ENCODE measurements at places on chromosomes 2 and 18.

DNA sequence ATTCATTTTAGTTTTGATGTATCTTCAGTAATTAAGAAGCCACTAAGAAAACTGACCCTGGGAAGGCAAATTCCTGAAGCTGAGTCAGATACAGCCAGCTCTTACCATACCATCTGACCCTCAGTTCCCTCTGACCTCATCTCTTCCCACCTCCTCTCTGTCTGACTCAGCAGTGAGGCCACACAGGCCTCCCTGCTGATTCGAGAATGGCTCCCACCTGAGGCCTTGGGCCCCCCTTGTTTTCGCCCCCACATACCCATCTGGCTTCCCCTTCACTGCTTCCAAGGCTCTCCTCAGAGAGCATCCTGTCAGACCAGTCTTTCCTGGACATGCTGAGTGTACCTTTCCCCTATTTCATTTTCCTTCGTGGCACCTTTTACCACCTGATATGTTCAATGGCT is 71.0 kb upstream of the CYP1B1 start:
- no peak for DNase-seq

- DNase-seq, result no peak
These were observed 14.8 kb upstream of the DTNA start for GRCh38 chr18:34695310-34695709.

DNA sequence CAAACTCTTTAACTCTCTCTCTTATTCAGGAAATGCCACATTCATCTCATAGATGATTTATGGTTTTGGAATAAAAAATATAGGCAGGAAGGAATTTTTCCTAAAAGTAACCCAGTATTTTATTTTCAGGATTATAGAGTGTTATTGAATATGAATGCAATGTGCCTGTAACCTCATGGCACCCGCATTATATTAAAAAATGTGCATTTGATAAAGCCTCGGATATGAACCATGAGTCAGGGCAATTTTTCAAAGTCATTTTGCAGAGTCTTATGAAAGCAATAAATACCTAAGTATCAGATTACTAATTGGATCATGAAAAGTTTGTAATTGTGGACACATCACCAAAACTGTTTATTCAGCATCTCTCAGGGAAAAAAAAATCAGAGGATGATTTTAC is 573.8 kb downstream of the TSN start:
- no peak for DNase-seq

- DNase-seq, result no peak
These were observed 105.8 kb downstream of the ICOS start for GRCh38 chr2:204042401-204042800.

DNA sequence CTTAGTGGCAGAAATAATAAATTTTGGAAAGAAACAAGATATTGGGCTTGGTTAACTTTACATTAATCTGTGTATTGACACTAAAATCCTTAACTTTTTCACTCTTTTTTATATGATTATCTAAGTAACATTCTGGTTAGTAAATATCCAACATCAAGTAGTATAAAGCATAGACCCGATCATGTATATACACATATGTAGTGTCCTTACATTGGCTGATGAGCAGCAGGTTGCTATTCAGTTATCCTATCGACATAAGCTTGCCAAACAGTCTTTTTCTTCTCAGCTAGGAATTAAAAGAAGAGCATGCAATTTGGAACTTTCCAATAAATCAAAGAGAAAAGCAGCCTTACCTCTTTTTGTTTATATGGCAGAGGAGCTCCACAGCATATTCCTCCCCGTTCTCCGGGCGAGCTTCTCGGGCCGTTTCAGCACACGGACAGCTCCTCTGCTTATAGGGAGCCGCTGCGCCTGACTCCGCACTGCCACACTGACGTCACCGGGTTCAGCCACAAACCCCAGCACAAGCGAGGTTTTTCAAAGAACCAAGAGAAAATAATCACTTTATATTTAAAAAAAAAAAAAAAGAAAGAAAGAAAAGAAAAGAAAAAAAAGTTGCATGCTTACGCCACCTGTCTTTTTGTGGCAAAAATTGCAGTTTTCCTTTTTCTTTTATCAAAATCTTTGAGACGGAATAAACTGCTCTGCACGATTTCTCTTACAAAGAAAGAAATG is at the start of gene SCG2:
SCG2 (minus strand) TSS at position 430 of the 735 bp plus-strand sequence. CDS start 3,079 bp downstream, outside the sequence.
- DNase-seq, result peak; percentile 30

- DNase-seq, result no peak
These were observed 94.0 kb upstream of the OTX1 start for GRCh38 chr2:62956651-62957050.

- no peak for DNase-seq
These were observed 136.9 kb downstream of the SLC39A10 start for GRCh38 chr2:195793881-195794280.

GRCh38 chr2:45898819-45899218 is 247.3 kb downstream of the PRKCE start:
- no peak for DNase-seq

DNA sequence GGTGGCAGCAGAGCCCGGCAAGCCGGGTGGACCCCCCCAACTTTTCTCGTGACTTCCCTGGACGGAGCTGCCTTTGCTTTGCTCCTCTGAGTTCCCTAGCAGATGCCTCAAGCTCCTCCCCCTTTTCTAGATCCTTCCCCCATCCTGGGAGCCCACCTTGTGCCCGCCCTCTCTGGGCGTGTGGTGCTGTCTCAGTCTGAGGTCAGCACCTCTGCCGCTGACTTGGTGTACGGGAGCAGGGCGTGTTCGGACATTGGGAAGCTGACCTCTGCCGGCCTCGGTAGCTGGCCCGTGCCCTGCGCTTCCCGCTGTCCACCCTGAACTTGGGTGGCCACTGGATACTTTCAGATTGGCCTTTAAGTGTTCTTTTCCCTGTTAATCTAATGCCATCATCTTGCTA is 19.6 kb upstream of the ESPNL start:
- no peak for DNase-seq

DNA sequence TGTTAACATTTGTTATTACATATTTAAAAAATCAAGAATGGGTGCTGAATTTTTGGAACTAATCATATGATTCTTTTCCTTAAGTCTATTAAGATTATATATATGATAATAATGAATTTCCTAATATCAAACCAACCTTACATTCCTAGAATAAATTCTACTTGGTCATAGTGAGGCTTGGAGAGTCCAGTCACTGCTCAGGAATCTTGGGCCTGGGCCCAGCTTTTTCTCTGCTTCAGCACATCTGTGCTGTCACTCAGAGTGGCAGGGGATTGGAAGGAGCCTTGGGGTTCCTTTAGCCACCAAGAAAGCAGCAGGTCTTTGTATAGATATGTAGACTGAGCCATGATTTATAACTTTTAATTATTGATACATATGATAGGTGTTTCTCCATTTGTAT is 19.9 kb upstream of the ZAP70 start:
- peak; percentile 11 for DNase-seq

GRCh38 chr2:56170988-56171387 is 12.8 kb upstream of the CCDC85A start:
- no peak for DNase-seq
